ENCODE measurements at places on chromosomes 5 and 9. TPM values are rescaled to one million over a fixed set of nuclear protein-coding genes. Genes with fewer than 3 reads are reported as not detected.
A peak's percentile ranks its signal among the peaks of the same experiment; 100 is the strongest.

Gene CFAP90
- polyA plus RNA-seq, result 0.18 TPM

Gene ATP6V1G1
- 166 TPM for polyA plus RNA-seq

Gene NR5A1
- polyA plus RNA-seq, result not detected

DNA sequence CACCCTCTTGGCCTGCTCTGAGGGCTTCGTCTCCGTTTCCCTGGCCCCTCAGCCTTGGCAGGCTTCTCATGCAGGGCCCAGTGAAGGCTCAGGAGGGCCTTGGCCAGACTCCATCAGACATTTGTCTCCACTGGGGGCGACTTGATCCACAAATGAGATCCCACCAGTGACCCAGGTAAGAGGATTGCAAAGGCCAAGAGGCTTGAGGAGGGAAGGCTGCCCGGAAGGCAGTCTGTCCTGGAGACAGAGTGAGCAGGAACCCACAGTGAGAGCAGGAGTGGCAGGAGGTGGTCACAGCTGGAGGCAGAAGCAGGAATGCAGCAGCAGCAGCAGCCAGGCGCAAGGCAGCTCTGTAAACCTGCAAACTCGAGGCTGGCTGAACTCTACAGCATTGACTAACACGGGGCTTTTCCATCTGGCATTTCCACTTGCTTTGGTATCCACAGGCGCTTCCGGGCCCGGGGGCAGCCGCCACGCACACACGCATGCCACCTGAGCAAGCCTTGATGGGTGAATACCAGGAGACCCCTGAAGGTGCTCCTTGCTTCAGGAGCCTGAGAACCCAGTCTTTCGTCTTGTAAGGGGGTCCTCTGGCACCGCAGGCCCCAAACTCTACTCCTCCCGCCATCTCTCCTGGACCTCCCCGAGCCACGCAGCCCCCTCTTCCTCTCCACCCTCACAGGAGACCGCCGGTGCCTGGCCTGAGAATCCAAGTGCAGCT, 14.7 kb downstream of the MGAT1 start:
- peak overlapping the region; percentile 31 for H3K27ac ChIP-seq
- H3K4me3 ChIP-seq, result no peak overlapping the region
- no peaks in the 10 kb centered on the region for H3K36me3 ChIP-seq
- no peak for DNase-seq
- H3K27me3 ChIP-seq, result no peaks in the 10 kb centered on the region
- peaks cover 5% of the 10 kb centered on the region for H3K4me1 ChIP-seq

GRCh38 chr5:150587016-150587415, 53.4 kb upstream of the SYNPO start:
- H3K36me3 ChIP-seq, result no peaks in the 10 kb centered on the region
- no peaks in the 10 kb centered on the region for H3K4me1 ChIP-seq
- no peaks in the 10 kb centered on the region for H3K27me3 ChIP-seq
- no peak for DNase-seq
- H3K4me3 ChIP-seq, result no peak overlapping the region

DNA sequence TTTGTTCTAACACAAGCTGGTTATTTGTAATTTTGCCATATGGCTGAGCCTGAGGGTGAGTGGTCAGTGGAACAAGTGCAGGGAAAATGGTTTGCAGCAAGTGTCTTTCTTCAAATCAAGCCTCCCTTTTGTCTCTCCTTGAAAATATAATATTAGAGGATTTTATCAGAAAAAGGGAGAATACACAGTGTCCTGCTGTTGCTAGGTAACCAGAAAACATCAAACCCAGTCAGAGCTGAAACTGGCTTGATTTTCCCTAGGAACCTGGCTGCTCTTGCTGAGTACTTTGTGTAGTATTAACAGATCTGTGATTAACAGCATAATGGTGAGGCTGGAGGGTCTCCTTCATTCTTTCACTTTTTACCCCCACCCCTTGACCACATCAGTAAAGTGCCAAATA, 314.0 kb downstream of the ARHGEF28 start:
- H3K27me3 ChIP-seq, result no peaks in the 10 kb centered on the region
- no peaks in the 10 kb centered on the region for H3K36me3 ChIP-seq
- peaks cover 5% of the 10 kb centered on the region for H3K4me1 ChIP-seq
- H3K27ac ChIP-seq, result peak overlapping the region; percentile 71
- H3K4me3 ChIP-seq, result no peak overlapping the region
- DNase-seq, result no peak

DNA sequence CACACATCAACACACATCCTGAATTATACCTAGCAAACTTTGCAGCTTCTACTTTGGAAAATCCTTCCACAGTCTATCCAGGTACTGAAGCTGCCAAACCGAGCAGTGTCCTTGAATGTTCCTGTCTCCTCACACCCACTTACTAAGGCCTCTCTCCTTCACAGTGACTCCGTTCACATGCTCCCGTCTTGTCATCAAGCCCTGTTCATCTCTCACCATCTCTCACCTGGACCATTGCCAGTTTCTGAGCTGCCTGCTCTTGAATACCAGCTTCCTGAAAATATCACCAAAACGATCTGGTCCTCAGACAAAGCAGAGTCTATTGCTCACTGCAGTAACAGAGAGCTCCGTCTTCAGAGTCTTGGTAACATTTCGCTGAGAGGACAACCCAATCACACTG, 57.4 kb downstream of the GCNT1 start:
- H3K36me3 ChIP-seq, result no peaks in the 10 kb centered on the region
- H3K4me1 ChIP-seq, result no peaks in the 10 kb centered on the region
- no peak overlapping the region for H3K27ac ChIP-seq

GRCh38 chr5:108763222-108763916, 15.7 kb downstream of the FER start:
- no peaks in the 10 kb centered on the region for H3K27me3 ChIP-seq
- DNase-seq, result no peak
- H3K4me3 ChIP-seq, result no peak overlapping the region
- no peaks in the 10 kb centered on the region for H3K4me1 ChIP-seq

GRCh38 chr9:98107926-98108325, 11.1 kb downstream of the TRIM14 start:
- no peaks in the 10 kb centered on the region for H3K36me3 ChIP-seq
- no peaks in the 10 kb centered on the region for H3K27me3 ChIP-seq
- no peak overlapping the region for H3K27ac ChIP-seq
- no peak overlapping the region for H3K4me3 ChIP-seq
- no peak for DNase-seq

DNA sequence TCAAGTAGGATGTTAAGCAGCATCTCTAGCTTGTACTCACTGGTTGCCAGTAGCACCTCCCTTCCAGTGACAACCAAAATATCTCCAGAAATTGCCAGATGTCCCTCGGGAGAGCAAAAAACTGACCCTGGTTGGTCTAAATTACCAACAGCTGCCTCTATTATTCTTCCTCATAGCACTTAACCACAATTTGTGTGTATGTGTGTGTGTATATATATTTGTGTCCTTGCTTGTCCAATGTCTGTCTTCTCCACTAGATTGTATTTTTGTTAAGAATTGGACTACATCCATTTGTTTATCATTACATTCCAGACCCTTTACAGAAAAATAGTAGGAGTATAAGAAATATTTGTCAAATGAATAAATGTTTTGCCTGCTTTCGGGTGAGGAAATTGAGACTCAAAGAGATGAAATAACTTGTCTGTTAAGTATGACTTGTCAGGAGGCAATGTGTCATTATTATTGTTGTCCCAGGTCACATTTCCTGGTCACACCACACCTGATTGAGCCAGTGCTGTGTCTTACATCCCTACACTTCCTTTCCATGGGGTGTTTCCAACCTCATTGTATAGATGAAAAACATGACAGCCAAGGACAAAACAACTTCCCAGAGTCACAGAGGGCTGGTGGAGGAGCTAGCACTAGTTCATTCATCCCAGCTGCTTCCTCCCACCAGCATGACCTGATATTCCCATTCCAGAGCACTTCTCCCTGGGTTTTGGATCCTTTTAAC, 11.4 kb upstream of the GRPEL2 start:
- H3K4me1 ChIP-seq, result no peaks in the 10 kb centered on the region
- H3K27ac ChIP-seq, result no peak overlapping the region
- no peaks in the 10 kb centered on the region for H3K27me3 ChIP-seq
- DNase-seq, result no peak
- no peak overlapping the region for H3K4me3 ChIP-seq

DNA sequence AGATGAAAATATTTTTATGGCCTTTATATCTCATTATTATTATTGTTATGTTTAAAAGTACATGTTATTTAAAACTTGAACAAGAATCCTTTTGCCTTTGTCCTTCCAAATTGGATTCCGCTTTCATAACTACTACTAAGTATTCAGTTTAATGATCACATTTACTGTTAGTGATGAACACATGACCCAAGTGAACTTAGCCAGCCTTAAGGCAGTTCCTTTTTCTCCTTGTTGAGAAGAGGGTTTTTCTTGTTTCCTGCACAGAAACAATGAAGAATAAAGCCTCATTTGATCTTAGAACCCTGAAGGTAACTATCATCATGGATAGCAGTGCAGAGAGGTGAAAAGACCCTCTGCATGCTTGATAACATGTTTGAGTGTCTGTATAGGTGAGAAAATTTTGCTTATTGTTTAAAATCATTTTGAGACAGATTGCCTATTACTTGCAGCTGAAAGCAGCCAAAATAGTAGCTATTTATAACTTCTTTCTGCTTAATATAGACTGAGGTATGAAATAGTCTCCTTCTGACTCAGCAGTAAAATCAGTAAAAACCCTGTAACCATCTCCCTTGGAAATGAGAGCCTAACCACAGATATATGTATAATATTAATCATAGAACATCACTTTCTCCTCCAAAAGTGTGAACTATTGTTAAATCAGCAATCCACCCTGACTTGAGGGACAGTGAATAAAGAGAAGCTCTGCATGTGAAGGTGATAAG, 266.2 kb downstream of the SPATA31D1 start:
- H3K27me3 ChIP-seq, result no peaks in the 10 kb centered on the region
- DNase-seq, result no peak
- H3K4me1 ChIP-seq, result no peaks in the 10 kb centered on the region

DNA sequence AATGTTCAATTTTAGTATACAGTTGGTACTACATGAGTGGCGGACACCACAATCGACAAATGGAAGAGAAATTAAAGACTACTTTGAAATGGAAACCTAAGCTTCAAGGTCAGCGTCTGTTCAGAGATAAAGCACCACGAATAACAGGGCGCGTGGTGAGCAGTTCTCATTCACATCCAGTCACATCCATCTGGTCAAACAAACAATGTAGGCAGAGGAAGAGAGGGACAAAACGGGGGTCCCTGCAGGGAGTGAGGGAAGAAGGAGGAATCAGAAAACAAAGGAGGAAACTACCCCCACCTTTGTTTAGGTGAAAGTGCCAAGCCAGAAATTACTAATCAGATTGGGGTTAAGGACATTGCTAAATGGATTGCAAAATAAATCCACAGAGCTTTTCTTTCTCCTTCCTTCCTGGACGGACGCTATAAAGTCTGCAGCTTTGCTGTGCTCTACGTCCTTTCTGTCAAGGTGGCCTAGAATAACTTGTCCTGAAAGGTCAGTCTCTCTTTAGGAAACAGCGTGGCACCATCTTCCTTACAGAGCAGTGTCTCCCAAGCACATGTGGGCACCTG, 138.6 kb downstream of the ENTREP1 start:
- H3K27me3 ChIP-seq, result no peaks in the 10 kb centered on the region
- H3K27ac ChIP-seq, result no peak overlapping the region
- H3K36me3 ChIP-seq, result no peaks in the 10 kb centered on the region
- no peak for DNase-seq
- H3K4me3 ChIP-seq, result no peak overlapping the region
- no peaks in the 10 kb centered on the region for H3K4me1 ChIP-seq

DNA sequence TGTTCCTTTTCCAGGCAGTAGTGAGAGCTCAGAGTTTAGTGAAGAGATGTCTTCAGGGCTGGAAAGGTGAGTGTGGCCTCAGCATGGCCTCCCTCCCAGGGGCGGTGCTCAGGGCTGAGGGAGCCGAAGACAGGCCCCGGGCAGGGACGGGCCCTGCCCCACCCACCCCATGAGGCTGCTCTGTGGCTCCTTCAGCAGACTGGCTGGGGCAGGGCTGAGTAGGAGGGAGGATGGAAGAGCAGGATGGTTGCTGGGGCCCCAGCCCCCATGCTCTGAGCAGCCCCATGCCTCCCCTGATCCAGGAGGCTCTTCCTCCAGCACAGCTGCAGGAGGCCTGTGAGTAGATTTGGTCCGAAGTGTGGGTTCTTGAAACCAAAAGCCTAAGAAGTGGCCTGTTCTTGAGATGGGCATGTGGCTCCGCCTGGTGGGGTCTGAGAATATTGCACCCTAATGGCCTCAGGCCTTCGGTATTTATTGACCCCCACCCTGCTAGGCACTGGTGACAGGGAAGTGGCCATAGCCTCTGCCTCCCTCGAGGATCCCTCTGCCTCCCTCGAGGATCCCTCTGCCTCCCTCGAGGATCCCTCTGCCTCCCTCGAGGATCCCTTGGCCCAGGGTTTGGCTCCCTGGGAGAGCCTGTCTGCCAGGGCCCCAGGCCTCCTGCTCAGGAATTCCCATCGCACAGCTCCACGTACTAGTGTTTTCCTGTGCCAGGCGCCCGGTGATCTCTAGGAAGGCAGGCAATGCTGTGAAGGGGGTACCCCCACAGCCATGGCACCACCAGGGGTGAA, 65.4 kb upstream of the GARNL3 start:
- DNase-seq, result peak; percentile 93
- H3K36me3 ChIP-seq, result no peaks in the 10 kb centered on the region
- no peaks in the 10 kb centered on the region for H3K4me1 ChIP-seq
- no peak overlapping the region for H3K4me3 ChIP-seq
- H3K27ac ChIP-seq, result no peak overlapping the region

DNA sequence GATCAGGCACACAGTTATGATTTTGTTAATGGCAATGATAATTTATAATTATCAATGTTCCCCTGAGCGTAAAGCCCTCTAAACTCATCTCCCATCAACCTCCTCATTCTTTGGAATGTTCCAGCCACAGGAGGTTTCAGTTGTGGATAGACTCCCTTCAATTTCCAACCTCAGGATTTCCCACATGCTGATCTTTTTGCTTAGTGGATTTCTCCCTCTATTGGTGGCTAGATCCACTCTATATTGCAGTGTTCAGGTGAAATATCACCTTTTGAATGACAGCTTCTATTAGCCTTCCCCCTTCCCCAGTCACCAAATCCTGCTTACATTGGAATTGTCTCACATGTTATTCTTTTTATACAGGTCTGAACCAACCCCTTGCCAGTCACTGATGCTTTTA, 113.9 kb downstream of the CDH10 start:
- no peaks in the 10 kb centered on the region for H3K36me3 ChIP-seq
- no peaks in the 10 kb centered on the region for H3K4me1 ChIP-seq
- no peak for DNase-seq
- H3K27ac ChIP-seq, result no peak overlapping the region
- no peaks in the 10 kb centered on the region for H3K27me3 ChIP-seq

DNA sequence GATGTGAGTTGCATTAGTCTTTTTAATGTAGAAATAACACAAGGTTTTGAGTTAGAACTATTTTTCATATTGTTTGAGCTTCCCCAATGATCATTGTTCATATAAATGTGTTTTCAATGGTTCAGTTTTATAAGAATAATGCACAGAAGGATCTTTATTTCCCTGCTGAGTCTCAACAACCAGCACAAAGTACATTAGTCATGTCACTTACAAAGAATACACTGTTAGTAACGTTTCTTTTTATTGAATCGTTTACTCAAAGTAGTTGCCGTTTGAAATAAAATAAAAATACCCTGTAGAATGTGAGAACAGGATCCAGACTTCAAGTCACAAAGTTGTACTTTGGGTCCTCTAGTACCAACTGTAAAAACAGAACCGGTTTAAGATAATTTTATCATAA, 41.5 kb downstream of the ERCC8 start:
- no peak for DNase-seq
- no peak overlapping the region for H3K4me3 ChIP-seq
- no peaks in the 10 kb centered on the region for H3K27me3 ChIP-seq
- H3K4me1 ChIP-seq, result no peaks in the 10 kb centered on the region

- no peaks in the 10 kb centered on the region for H3K36me3 ChIP-seq
- DNase-seq, result no peak
- H3K27me3 ChIP-seq, result no peaks in the 10 kb centered on the region
Observed at GRCh38 chr9:124780060-124780756, 3.3 kb downstream of the OLFML2A start.

- DNase-seq, result no peak
- H3K36me3 ChIP-seq, result no peaks in the 10 kb centered on the region
- H3K27me3 ChIP-seq, result no peaks in the 10 kb centered on the region
- H3K4me1 ChIP-seq, result no peaks in the 10 kb centered on the region
- no peak overlapping the region for H3K27ac ChIP-seq
Observed at GRCh38 chr5:158910782-158911692, 188.7 kb downstream of the EBF1 start.
